Effector CD4-positive, alpha-beta T cell (primary cell): ENCODE measurements at places on chromosomes 7 and 10.

DNA sequence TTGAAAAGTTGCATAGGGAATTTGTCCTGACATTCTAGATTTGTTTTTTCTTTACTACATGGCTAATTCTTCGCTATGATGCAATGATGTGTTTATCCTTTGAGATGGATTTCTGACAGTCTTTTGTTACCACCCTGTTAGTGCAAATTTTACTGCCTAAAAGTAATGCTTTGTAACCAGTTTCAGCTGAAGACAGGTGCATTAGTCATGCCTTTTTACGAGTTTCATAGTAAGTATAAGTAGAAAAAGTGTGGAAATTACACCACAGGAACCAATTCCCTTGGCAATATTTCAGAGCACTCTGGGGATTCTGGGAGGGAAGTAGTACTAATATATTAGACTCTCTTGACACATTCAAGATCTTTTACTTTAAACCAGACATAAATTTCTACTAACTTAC, 257.8 kb upstream of the DKK1 start:
- no peak for DNase-seq

DNA sequence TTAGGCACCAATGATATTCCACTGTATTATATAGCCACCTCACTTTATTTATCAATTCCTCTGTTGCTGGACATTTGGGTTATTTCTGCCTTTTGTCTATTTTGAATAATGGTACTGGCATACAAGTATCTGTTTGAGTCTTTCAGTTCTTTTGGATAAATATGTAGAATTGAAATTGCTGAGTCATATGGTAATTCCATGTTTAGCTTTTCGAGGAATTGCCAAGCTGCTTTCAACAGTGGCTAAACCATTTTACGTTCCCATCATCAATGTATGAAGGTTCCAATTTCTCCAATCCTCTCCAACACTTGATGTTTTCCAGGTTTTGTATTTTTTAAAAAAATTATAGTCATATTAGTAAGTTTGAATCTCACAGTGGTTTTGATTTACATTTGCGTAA, 42.3 kb downstream of the JMJD1C start:
- no peak for DNase-seq

DNA sequence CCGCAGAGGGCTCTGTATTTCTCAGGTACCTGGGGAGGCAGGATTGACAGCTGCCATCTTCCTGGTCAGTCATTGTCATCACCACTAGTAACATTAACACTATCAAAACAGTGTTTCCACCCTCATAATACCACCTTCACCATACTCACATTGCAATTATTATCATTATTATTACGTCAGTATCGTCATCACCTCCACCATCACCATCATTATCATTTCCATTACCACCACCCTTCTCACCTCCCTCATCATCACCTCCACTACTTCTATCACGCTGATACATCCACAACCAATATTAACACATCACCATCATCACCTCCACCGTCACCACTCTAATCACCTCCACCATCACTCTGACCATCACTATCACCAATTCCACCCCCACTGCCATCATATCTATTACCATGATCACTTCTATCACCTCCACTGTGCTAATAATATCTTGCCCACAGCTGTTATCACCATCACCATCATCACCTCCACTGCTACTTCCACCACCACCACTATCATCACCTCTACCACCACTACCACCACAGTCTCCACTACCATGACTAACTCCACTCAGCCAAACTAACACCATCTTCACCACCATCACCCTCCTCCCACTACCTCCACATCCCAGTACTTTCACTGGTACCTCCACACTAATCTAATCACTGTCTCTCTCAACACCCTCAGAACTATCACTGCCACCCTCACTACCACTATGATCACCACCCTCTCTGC, 196.4 kb downstream of the RPS24 start:
- no peak for DNase-seq

DNA sequence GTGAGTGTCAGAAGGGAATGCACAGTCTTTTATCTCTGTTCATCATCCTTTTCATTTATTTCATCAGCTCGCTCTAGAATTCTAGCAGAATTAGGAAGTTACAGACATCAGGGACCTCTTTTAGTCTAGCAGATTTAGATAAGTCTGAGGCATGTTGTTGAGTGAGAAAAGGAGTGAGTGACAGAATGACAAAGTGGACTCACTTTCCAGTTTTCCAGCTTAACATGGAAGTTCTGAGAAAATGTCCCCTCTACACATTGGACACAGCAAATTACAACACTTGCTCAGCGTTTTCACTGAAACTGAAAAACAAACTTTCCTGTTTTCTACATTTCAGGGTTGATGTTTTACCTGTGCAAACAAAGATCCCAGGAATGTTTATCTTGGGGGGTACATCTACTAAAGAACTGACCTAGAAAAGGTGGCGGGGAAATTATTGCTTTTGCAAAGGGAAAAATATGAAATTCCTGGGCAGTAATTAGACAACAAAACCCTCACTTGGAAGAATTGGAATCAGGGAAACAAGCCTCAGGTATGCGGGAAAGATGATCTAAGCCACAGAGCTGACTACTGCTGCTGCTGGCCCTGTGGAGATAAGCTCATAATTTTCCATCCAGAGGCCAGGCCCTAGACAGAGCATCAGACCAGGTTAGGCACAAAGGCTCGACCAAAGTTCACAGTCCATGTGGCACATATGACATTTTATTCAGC, 14.6 kb upstream of the CYP3A5 start:
- no peak for DNase-seq

DNA sequence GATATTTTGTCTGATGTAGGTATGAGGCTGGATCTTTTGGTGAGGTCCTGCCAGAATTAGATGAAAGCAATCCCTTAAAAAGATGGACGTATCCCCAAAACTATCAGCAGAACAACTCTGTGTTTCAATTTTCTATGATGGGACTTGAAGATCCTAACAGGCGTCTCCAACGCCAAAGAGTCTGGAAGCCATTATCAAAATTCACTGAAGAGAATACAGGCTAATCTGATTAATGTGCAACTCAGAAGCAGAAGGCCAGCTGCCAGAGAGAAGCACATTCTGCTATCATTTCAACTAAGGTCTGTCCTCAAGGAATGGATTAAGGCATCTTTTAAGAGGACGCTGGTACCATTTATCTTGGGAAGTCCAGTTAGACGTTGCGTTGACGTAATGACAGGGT, 119.7 kb downstream of the FGFR2 start:
- no peak for DNase-seq

DNA sequence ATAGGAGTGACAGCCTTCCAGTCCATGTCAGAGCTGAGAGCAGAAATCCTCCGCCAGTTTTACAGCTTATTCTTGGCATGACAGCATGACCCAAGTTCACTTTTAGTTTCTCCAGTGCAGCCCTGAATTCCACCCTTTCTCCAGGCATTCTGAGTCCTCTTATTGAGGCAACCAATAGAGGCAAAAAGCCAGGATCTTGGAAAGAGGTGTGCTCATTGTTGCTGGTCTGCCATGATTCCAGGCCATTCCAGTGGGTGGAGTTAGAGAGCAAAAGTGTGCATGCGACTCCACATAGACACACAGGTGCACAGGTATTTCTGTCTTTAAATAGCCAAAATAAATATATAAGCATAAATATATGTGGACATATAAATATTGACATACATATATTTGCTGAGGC, 224.7 kb upstream of the ADARB2 start:
- DNase-seq, result no peak

GRCh38 chr7:1160670-1161021, 650 bp upstream of the ZFAND2A start:
- no peak for DNase-seq

- DNase-seq, result peak; percentile 14
These were observed 637 bp downstream of the HSPA14 start for GRCh38 chr10:14838582-14839304.

GRCh38 chr7:89165421-89165820, 369.9 kb upstream of the TEX47 start:
- DNase-seq, result no peak

GRCh38 chr10:48655411-48656240, 29.0 kb upstream of the WDFY4 start:
- no peak for DNase-seq

GRCh38 chr7:75920431-75921161, 5.6 kb downstream of the POR start:
- DNase-seq, result peak; percentile 6

DNA sequence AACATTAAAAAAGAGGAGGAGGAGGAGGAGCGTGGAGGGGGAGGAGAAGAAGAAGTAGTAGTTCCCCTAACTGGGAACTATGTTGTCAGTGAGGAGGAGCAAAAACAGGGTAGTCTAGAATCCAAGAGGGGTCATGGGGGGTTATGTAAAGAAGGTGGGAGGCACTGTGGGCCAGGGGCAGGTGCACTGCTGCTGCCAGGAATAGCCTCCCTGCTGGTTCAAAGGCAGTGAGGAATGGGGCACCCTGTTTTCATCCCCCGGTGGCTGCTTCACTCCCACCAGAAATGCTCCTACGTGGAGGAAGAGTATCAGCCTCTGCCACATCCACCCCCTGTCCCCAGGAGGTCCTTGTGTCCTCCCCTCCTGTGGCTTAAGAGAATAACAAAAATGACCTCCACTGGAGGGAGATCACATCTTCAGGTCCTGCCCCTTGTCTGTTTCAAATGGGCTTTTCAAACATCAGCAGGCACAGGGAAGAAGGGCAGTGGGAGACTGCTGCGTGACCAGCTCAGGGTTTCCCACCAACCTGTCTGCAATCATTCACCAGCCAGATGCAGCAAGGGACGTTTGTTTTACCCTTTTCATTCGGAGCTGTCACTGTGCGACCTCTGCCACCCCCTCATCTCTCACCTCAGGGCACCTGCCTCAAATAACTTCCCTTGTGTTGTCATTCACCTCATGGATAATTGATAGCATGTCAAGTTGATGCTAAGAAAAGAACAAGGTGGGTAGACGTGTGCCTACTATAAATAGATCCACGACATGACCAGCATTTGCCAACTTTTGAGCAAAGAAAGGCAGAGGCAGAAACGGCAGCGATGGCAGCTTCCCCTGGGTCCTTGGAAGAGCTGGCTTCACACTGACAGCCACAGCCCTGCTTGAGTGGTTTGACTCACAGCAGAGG, 92.6 kb downstream of the DGKI start:
- DNase-seq, result no peak

- no peak for DNase-seq
These were observed 82.4 kb downstream of the PHYHIPL start for GRCh38 chr10:59258890-59259289.

DNA sequence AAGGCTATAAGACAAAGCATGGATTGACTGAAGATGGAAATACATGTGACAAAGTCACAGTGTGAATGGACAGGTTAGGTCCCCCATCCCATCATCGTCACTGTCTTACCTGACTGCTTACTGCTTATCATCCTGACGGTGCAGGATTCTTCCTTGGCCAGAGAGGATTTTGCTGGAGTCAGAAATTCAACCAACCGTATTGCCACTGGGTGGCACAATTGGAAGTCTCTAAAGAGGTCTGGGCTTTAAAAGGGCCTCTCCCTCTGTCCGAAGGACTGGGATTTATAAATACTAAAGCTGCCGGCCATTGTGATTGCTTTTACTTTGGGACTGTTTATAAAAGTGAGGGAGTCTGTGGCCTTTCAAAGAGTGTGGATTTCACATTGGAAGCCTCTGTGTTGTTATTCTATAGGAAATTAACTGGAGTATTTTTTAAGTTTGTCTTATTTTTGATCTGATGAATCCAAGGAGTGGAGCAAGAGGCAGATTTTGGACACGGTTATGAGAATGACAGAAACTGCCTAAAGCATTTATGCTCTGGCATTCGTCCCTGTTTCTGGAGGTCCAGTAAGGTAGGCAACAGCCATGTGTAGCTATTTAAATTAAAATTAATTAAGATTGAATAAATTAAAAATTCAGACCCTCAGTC, 113.3 kb upstream of the CREB5 start:
- no peak for DNase-seq

- DNase-seq, result no peak
These were observed 95.3 kb downstream of the HDAC9 start for GRCh38 chr7:18590744-18591340.

GRCh38 chr7:159017741-159018140, 126.9 kb downstream of the VIPR2 start:
- no peak for DNase-seq

- no peak for DNase-seq
These were observed 55.0 kb downstream of the WAC start for GRCh38 chr10:28587970-28588290.

GRCh38 chr7:81111358-81111757, 192.5 kb upstream of the SEMA3C start:
- DNase-seq, result no peak

- no peak for DNase-seq
These were observed 10.4 kb upstream of the FAM3C start for GRCh38 chr7:121406461-121406860.

DNA sequence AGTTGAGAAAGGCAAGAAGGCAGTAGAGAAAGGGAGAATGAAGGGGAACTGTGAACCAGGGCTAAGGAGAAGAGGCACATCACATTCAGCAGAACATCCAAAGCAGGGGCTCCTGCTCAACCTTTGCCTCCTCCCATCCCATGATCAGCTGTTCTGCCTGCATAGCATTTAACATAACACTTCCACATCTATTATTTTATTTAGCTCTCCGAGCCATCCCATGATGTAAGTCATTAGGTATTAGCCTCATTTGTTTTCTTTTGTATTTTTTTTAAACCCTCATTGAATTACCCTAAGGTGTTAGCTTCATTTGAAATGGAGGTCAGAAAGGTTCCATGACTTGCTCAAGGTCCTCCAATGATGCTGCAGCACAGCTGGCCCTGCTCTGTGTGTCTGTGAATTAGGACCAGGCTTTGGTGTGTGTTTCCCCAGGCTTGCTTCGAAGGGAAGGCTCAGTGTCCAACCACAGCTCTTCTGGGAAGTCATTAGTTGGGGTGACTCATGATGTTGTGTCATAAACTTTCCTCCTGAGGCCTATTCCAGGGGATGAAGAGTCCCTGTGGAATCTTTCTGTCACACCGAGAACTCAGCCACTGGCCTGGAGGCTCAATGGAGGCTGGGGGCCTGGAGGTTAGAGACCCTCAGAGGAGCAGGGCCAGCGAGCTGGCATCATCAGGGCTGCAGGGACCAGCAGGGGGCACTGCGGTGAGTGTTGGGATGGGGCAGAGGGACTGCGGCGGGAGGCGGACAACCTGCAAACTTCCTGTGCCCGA, 16.5 kb downstream of the NPFFR1 start:
- no peak for DNase-seq

DNA sequence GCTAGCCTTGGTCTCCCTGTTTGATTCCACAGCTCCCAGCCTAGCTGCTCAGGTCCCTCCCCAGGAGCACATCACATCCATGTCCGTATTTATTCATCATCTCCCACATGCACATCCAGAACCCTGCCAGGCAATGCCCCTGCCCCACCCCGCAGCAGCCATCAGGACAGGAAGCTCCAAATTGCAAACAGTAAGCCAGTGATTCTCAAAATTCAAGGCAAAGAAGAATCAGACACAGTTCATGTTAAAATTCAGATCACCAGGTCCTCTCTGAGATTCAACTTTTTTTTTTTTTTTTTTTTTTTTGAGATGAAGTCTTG, 17.7 kb downstream of the LRRC20 start:
- no peak for DNase-seq

- DNase-seq, result no peak
These were observed 39.9 kb upstream of the SMNDC1 start for GRCh38 chr10:110344622-110345021.

GRCh38 chr7:137388916-137389315, 45.4 kb upstream of the PTN start:
- DNase-seq, result no peak
